Nucleus accumbens (tissue), 56 donors: ENCODE measurements at places on chromosomes 3 and 15.

GRCh38 chr15:57406062-57406772 is 29.9 kb downstream of the CGNL1 start:
- DNase-seq: no peak

DNA sequence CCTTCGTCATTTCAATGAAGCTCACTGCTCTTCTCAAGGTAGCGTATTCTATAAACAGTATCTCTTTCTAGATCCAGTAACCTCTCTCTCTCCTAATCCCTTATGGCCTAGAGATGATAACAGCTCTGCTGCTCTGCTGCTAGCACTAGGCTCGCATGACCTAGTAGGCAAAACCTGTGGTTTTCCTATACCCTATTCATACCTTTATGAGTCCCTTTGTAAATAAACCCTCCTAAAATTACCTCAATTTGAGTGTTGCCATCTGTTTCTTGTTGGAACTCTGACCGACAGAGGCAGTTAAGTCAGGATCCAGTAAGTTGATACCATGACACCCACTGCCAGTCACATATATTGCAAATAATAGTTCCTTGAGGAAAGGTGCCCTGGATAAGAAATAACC is 7.3 kb downstream of the CCDC14 start:
- DNase-seq: no peak

DNA sequence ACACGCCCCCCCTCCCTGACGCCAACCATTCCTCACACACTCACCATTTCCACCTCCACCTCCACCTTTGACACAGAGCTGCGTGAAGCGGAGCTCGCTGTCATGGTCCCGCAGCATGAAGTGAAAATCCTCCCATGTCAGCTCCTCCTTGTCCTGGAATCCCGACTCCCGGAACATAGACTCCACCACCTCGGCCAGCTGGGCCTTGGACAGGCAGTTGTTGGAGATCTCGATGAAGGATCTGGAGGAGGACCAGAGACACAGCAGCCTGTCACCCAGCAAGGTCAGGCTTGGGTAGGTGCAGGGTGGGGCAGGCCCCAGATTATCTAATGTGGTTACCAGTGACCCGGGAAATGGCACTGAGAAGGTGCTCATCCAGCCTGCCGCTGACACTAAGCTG is 12.2 kb downstream of the DUOX2 start:
- DNase-seq: no peak

GRCh38 chr3:135097276-135097946 is 302.4 kb downstream of the EPHB1 start:
- DNase-seq: no peak

- no peak for DNase-seq
These were observed 7.4 kb upstream of the SH3BP5 start for GRCh38 chr3:15339786-15340215.

DNA sequence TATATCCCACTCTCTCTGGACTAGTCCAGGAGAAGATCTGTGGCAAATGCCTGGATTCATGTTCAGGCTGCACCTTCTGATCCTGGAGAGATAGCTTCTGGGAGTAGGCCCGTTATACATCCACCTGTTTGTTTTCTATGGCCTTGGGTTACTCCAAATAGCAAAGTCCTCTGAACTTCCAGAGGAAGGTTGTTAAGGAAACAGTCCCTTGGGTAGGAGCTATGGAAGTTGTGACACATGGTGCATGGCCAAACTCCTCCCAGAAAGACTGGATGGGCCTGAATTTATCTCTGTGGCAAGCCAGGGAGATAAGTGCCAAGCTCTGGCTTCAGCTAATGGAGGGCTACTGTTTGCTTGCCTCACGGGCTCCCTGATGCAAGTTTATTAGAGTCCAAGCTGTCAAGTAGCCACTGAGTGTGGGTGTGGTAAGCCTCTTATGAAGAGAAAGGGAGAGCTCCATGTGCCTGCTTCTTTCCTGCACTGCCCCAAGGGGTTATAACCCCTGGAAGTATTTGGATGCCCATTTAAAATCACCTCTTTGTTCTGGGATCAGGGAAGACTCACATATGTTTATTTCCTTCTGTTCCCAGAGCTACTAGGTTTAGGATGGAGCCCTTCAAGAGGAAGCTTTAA is 328.7 kb upstream of the ATP11B start:
- DNase-seq: no peak
